ENCODE measurements at places on chromosomes 3 and 15.

- DNase-seq: peak; percentile 26
Observed at GRCh38 chr3:11138371-11138770, 15.9 kb upstream of the HRH1 start.

- no peak for DNase-seq
Observed at GRCh38 chr3:195297446-195297845, 26.5 kb upstream of the XXYLT1 start.

DNA sequence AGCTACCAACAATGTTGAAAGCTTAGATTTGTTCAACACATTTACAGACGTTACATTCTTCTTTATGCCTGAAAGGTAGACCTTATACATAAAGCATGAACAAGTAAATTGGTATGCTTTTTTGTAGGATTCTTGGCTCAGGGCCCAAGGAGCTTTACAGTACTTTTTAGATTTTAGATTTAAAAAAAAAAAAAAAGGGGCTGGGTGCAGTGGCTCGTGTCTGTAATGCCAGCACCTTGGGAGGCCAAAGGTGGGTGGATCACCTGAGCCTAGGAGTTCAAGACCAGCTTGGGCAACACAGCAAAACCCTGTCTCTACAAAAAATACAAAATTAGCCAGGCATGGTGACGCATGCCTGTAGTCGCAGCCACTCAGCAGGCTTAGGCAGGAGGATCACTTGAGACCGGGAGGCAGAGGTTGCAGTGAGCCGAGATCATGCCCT, 39.7 kb downstream of the MEF2A start:
- peak; percentile 26 for DNase-seq

- DNase-seq: peak; percentile 49
Observed at GRCh38 chr15:69997813-69998212, 99.9 kb downstream of the TLE3 start.

DNA sequence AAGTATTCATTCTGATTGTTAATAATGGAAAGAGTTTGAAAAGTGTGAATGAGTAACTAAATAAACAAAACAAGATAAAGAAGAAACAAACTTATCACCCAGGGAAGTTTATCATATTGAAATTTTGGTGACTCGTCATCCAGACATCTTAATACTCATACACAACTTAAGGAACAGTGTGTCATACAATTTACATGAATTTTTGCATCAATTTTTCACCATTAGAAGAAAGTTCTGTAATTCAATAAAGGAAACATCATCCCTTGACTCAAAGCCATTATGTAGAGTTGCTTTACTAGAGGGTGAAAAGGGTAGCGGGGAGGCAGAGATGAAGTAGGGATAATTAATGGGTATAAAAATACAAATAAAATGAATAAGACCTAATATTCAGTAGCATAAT, 536.2 kb downstream of the GRM7 start:
- DNase-seq: no peak

- DNase-seq: no peak
Observed at GRCh38 chr3:160796089-160796812, 40.2 kb downstream of the PPM1L start.

DNA sequence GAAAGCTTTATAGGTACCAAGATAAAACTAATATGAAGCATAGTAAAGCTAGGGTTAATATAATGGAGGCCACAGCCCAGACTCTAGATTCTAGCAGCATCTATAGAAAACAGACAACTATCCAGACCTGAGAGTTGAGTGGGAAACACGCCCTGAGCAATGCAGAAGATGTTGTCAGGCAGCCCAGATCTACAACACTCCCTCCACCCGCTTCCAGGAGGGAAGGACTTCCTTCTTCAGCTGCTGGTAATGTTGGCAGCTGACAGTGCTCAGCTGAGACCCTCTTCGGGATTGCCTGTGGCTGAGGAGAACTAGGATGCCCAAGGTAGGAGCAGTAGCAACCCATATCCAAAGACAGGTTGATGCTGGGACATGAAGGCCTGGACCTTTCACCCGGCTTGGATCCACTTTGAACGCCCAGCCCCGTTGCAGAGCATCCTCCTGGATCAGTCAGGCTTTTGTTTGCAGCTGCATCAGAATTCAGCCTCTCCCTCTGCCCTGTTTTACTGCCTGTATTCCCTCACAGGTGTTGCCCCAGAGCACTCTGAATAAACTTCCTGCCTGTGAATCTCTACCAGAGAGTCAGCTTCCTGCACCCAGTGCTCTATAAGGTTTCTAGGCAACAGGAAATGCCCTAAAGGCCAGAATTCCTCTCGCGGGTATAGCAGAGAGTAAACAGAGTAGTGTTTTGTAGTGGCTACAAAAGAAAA, 174.7 kb upstream of the IL12A start:
- no peak for DNase-seq

DNA sequence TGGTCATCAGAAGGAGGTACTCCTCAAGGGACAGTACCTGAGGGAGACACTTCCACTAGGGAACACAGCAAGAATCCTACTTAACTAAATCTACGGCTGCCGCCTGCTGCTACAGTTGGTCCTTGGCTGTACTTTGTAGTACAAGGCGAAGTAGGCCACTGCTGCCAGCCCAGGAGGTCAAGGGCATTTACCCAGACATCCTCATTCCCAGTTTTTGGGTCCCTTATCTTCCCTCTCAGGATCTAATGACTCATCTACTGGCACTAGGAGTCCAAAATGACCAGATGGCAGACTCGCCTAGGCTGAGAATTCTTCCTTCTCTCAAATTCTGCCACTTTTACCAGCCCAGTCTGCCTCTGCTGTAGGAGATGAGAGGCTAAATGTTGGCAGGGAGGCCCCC, 27.1 kb upstream of the LAMP3 start:
- DNase-seq: no peak

GRCh38 chr3:149541091-149541491, 66.6 kb downstream of the TM4SF4 start:
- DNase-seq: peak; percentile 53

- peak; percentile 77 for DNase-seq
Observed at GRCh38 chr15:85473455-85473854, 93.1 kb downstream of the AKAP13 start.

- no peak for DNase-seq
Observed at GRCh38 chr3:158788446-158788845, 13.4 kb upstream of the MFSD1 start.

- peak; percentile 22 for DNase-seq
Observed at GRCh38 chr15:61092361-61093157, 136.5 kb downstream of the RORA start.

DNA sequence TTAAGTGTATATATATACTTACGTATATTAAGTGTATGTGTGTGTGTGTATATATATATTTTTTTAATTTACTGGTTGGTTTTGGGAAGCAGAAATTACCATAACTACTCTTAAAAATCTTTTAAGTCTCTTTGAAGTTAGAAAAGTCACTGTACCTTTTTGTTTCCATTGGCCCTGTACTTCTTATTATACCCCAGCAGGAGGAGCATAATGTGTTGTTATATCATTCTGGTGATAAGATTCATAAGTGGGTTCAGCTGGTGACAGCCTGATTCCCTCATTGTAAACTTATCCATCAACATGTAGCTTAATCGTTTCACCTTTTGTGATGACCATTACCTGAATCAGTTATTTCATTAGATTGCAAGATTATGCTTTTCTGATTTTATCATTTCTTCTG, 30.8 kb downstream of the MLH1 start:
- DNase-seq: peak; percentile 14

DNA sequence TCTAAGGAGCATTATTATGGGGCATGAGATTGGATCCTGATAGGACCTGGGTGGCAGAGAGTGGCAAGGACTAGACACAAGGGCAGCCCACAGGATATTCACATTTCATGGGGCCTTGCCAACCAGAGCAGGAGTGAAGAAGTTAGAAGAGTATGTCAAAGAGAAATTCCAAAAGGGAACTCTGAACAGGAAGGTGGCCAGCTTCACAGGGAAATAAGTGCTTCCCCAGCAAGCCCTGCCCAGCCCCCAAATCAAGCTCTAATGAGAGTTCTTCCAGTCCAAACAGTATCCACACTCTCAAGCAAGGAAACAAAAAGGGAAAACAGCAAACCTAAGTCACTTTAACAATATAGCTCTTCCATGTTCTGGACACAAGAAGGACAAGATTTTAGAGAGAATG, 130.2 kb upstream of the COL8A1 start:
- no peak for DNase-seq

DNA sequence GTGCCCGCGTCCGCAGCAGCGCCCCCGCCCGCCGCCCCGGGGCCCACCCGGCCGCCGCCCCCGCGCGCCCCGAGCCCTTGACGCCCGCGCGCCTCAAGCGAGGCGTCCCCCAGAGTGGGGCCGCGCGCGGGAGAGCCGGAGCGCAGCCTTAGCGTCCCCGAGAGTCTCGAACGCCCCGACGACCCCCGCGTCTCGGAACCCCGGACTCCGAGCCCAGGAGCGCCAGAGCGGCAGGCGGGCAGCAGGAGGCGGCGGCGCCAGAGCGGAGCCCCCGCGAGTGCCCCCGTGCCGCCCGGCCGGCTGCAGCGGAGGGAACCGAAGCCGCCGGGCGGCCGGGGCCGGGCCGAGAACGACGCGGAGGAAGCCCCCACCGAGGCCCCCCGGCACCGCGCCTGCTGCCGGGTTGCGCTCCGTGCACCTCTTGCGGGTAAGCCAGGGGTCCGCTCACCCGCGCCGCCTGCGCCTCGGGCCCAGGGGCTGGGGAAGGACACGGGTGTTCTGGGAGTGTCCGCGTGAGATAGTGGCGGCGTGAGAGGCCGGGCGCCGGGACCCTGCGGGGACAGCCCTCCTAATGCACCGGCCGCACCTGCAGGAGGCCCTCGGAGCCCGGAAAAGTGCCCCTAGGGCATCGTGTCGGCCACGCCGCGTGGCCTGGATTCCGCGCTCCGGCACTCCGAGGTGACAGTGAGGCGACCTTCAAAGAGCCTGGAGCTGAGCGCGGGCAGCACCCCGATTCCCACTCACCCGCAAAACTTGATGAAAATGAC, 52.0 kb upstream of the ULK4 start:
- DNase-seq: no peak

GRCh38 chr15:59965741-59966140, 38.4 kb upstream of the FOXB1 start:
- DNase-seq: no peak

DNA sequence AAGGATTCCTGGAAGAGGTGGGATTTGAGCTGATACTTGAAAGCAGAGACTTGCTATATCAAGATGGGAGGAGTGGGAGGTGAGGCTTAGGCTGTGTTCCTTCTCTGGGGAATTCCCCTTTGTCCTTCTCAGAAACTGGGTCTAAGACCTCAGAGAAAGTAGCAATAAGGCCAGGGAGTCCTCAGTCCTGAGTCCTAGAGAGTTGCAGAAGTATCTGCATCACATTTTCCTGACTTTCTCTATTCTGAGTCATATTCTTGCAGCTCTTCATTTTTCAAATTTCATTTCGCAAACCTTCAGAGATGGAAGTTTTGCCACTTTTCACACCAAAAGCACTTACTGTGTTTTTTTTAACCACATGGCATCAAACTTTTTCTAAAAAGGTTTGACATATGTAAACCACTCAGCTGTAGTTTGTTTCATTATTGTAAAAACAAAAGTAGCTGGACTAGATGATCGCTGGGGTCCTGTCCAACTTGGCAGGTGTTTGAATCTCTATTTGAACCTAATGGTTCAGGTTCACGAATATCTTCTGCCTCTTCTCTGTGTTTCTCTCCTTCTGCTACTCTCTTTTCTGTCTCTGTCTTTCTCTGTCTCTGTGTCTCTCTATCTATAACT, 21.3 kb downstream of the COLQ start:
- no peak for DNase-seq

GRCh38 chr3:16801223-16801622, 83.5 kb upstream of the PLCL2 start:
- DNase-seq: peak; percentile 11

- no peak for DNase-seq
Observed at GRCh38 chr3:160564258-160564911, 986 bp downstream of the KPNA4 start.

DNA sequence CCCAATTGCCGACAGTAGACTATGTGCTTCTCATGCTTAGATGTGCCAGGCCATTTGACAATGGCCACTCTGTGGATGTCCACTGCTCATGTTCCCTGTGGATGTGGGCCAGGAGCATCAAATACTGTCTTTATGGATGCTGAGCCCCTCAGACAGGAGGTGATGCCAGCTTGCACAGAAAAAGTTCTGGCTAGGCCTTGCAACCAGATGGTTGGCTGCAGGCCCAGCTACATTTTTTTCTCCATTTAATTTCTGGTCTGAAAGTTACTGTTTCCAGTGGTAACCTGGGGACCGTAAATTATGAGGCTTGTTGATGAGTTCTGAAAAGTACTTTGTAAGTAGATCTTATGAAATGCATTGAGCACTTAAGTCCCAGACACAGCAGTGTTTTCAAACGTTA, 228.5 kb downstream of the CHL1 start:
- DNase-seq: peak; percentile 0

DNA sequence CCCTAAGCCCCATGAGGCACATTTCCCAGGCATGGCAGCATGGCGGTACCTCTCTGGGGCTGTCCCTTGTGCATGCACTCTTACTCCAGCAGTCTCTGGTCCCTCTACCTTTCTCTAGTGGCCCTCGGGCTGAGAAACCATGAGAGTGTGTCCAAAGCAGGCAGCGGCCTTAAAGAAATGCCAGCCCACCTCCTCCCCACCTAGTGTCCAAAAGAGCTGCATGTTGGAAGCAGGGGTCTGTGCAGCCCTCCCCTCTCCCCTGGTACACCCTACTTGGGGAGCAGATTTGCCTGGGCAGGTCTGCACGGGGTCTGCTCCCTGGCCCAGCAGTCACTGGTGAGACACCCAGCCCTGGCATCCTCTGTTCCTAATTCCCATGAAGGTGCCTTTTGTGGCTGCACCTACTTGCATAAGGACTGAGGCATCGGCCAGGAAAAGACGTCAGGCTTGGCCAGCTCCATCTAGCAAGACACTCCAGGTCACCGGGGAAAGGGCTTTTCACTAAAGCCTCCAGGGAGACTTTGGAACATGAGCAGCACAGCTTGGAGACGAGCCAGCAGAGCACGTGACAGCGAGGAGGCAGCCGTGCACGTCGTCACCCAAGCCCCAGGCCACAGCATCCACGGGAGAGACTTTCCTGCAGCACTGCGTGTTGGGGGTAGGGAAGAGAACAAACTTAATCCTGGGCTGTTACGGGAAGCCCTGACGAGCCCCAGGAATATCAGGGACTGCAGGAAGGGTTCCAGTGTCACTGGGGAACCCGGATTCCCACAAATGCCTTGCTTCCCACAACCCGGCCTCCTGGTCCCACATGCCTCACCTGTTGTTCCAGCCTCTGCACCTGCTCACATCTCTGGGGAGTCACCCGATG, 38.8 kb downstream of the TM2D3 start:
- DNase-seq: peak; percentile 21

DNA sequence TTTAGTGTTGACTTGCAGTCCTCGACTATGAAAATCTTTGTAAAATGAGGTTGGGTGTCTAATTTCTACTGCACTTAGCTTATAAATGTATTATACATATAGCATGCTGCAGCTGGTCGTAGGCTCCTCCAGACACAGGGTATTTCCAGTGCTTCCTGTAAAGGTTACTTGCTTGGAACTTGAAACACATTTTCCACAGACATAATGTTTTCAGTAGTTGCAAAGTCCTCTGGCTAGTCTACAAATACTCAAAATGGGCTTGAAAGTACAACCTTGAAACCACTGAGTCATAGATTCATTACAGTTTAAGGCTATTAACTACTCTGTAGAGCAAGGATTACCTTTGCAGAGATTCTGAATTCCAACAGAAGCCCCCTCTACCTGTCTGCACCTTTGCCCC, 464.1 kb downstream of the RAP2B start:
- no peak for DNase-seq
